ENCODE measurements at places on chromosomes 5 and 9.

DNA sequence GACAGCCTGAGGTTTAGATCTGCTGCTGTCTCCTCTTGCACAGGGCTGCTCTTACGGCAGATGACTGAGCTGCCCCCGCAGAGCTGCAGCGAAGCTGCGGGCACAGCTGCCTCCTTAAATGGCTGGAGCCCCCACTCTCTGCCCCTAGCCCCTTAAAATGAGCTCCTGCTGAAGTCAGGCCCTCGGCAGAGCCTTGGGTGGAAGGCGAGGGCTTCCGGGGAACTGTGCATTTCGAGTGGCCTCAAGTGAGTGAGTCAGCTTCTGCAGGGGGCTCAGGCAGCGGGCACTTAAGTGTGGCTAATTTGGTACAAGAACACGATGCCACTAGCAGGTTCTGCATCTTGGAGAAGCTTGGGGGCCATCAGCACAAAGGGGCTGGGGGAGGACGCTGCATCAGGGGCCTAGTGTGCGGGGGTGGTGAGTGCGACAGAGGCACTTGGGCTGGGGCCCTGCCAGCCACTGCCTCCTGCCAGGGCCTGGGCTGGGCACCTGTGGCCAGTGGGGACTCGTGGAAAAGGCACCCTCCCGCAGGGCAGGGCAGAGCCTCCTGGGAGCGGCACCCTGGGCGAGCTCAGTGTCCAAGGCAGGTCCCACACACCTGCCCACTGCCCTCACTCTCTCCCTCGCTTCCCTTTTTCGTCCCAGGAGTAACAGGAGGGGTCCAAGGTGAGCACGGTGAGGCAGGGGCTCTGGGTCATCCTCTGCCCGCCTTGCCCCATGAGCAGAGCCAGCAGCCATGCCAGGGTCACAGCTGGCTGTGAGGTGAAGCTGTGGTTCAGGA, 28.8 kb upstream of the RNU6ATAC start:
- no peak for DNase-seq

DNA sequence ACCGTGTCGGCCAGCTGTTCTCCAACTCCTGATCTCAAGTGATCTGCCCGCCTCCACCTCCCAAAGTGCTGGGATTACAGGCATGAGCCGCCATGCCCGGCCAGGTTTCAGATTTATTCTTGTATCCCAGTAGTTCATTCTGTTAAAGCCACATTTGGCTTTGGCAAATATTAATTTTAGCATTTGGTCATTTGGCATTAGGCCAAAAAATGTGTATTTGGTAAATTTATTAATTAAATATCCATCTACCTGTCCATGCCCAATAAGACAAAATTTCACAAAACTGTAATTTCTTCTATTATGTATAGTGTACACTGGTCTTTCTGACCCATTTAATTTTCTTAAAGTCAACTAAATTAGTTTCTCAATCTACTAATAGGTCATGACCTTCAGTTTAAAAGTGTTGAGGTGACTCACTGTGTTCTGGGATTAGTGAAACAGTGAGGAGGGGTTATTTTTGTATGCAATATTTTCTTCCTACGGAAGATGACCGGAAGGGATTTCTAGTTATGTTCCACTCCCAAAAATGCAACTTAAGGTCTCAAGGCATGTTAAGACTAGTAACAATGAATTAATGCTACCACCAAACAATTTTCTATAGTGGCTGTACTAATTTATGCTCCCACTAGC, 21.0 kb downstream of the OSTF1 start:
- no peak for DNase-seq

- no peak for DNase-seq
Measured at GRCh38 chr5:35230038-35230611, at the start of gene PRLR. TSS of gene PRLR (minus strand) at chr5:35230487. CDS start at chr5:35089620, 140,867 bp downstream.

GRCh38 chr5:160679567-160680309, 172.3 kb downstream of the ATP10B start:
- no peak for DNase-seq

- DNase-seq = no peak
Measured at GRCh38 chr5:122107016-122107415, 22.3 kb upstream of the ZNF474 start.

- DNase-seq = no peak
Measured at GRCh38 chr9:87615547-87616148, 110.3 kb upstream of the CTSL start.

DNA sequence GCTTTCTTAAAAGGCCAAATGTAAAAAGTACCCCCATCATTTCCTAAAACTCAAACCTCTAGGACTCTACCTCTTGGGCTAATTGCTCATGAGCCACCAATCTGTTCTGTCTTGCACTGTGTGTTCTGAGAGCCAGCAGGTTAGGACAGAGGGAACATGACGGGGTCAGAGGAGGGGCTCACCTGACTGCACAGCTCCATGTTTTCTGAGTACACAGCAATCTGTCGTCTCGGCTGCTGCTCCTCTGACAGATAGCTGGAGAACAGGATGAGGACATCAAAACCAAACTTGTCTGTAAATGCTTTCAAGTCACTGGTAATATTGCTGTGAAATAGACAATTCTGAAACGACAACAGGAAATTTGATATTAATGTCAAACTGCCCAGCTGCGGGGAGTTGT, 50.9 kb upstream of the PCA3 start:
- no peak for DNase-seq

DNA sequence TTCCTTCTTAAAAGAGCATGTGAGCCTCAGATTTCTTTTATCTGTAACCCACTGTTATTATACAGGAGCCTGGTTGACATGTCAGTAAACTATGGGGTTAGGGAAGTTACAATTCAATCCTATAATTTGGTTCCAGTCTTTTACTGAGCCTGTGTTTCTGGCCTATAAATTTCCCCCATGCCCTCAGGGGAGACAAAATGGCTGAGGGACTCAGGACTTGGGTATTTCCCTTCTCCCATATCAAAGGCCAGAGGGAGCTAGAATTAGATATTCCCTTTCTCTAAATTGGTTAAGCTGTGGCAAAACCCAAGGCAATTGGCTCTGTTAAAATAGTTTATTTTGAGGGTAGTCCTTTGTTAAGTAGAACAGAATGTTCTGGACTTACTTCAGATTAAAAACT, 823.2 kb downstream of the TLE1 start:
- DNase-seq = no peak

- no peak for DNase-seq
Measured at GRCh38 chr9:109974918-109975276, 194.9 kb downstream of the PALM2AKAP2 start.

DNA sequence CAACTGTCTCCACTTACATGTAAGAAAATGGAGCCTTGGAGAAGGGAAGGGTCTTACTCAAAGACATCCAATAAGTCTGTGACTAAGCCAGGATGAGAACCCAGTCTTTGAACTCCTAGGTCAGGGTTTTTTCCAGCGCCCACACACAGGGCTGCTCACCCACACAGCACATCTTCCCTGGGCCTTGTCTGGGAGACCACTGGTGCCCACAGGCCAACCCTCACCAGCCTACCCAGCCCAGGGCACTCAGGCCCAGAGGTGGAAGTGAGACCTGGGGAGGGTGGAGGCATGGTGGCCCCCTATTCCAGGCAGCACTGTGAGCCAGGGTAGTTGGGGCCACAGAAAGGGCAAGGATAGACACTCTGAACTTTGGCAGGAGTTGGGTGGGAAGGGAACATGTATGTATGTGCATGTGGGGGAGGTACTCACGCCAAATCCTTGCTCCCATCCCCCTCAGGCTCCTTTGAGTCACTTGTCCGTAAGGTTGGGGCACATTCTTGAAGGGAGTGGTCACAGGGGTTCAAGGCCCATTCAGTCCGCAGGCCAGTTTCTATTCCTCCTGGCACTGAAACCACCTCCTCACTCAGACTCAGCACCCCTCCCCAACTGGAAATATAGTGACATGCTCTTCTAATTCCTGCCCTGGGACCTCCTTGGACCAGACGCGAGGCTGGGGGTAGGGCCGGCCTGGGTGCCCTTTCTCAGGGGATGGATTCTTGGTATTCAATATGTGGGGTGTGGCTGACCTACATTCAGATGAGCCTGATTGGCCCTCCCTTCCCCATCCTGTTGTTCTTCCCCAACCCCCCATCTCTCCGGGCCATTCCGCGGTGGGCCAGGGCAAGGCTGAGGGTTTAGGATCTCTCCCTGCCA, 2.9 kb upstream of the SLC4A9 start:
- DNase-seq = no peak

DNA sequence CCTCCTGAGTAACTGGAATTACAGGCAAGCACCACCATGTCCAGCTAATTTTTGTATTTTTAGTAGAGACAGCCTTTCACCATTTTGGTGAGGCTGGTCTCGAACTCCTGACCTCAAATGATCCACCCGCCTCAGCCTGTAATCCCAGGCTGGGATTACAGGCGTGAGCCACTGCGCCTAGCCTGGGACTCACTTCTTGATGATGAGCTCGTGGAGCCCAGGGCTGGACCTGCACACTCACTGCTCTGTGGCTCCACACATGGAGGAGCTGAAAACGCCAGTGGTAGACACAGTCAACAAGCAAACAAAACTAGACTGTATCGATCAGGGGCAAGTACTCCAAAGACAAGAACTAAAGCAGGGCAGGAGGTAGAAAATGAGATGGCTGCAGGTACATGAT, 59.8 kb upstream of the RPL26L1 start:
- no peak for DNase-seq

DNA sequence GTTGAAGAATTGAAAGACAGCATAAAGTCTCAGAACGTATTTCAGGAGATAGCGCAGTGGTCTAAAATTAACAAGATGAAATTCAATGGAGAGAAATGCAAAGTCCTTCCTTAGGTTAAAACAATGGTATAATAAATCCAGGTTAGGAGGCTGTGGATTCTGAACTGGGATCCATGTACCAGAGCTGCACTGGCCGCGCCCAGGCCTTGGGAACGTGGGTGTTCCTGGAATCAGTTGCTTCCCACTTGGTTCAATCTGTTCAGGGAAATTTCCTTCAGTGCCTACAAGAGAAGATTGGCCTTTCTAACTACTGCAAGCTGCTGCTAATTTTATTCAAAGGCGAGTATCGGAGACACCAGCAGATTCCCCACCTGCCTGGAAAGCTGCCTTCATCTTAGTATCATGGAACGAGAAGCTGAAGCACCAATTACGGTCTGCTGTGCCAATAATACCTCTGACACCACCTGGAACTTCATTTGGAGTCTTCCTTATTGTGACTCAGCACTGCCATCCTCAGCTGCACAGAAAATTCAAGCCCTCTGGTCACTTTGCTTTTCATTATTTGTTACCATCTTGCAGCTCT, 14.3 kb upstream of the CTNND2 start:
- no peak for DNase-seq

DNA sequence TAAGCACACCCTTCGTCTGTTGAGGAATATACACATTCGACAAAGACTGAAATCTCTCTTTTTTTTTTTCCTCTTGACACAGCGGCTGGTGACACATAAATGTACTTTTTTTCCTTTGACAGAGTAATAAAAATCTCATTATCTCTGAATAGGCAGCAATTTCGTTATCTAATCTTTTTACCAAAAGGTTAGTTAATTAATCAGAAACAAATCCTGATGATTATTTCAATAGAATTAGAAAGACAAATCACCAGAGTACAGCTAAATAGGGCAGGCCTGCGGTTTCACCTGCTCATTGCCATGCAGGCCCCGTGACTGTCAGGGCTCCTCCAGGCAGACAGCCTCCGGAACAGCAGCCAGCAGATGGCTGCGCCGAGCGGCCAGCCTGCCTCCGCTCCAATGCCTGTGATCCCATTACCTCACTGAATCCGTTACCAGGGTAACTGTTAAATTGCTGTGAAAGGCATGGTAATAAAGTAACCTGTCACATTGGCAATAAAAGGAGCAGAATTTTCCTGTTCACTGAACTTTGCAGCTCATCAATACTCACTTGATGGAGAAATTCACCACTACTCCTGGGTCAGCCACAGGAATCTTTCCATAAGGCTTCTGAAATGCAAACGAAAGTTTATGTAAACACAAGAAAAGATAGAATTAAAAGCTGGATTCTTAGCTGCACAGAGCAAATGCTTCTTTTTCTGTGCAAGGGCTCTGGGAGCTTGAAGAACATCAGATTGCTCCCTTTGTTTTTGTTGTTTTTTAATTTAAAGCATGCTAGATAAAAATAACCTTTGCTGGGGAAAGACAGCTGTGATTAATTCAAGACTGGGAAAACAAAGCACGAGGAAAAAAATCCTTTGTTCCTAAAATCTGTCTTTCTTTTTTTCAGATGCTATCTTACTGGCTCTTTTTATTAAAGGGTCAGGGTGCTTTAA, 666.4 kb upstream of the ZNF608 start:
- no peak for DNase-seq

DNA sequence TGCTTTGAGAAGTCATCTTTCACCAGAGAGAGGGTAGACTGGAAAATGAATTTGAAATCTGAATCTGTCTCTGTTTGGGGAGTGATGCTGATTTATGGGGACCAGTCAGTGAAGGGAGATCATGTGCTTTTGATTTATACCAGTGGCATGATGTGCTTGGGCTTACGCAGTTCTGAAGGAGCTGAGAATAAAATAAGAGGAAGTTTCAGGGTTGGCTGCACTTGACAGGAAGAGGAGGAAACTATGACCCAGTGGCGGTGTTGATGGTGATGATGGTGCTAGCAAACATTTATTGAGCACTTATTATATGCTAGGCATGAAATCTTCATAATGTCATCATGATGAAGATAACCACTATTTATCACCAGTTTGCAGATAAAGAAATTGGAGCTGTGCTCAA, 136.4 kb upstream of the GLRA1 start:
- no peak for DNase-seq

GRCh38 chr5:127028822-127029457, 1.4 kb downstream of the MARCHF3 start:
- no peak for DNase-seq

DNA sequence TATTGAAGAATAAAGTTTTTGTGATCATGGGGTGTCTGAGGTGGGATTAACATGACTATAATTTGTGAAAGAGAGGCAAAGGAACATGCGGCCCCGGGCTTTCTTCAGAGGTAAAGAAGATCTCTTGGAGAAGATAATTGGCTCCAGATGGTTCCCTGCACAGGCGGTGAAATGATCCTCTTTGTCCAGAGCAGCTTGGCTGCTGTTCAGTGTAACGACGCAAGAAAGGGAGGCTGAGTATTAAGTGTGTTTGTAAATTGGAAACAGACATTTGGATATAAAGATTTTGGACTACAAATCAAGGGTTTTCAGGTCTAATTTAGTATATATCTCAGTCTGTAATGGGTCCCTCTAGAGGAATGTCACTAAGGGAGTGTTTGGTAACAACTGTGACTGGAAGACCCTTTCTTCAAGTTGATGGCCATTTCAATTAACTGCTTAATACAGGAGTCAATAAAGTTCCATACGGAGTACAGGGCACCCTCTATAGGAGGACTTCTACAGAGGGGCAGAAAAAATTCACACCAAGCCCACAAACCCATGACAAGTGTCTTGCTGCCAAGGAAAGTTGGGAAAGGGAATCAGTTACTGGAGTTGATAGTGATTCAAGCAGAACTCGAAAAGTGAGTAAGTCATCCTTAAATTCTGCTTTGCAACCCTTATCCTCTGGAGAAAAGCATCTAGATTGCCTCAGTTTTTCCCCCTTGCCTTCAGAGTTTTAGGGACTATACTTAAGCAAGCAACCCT, 4.1 kb downstream of the EQTN start:
- no peak for DNase-seq
